ENCODE measurements at places on chromosomes 7 and 10.

GRCh38 chr7:92784935-92785334 is 51.4 kb downstream of the CDK6 start:
- no peak for DNase-seq

- no peak for DNase-seq
Observed at GRCh38 chr7:44814919-44815318, 18.4 kb downstream of the PPIA start.

DNA sequence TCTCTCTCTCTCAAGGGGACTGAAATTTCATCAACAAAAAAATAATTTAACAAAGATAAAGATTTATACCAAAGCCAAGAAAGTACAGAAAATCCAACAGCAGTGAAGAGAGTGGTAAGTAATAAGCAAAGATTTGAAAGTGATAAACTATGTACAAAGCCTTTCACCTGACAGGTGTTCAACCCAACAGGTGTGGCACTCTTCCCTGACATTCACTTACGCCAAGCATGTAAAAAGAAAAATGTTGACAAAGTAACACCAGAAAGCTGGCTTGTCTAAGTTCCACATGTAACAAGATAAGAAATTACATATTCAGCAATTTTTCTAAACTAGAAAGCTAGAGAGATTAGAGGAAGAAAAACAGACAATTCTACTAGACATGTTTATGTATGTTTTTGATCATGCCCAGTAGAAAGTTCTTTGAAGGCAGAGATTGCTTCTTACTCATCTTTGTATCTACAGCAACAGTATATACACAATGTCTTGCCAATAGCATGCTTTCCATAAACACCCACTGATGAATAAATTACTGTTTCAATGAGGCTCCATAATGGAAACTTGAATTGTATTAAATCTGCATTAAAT is 468.5 kb downstream of the PARD3 start:
- no peak for DNase-seq

DNA sequence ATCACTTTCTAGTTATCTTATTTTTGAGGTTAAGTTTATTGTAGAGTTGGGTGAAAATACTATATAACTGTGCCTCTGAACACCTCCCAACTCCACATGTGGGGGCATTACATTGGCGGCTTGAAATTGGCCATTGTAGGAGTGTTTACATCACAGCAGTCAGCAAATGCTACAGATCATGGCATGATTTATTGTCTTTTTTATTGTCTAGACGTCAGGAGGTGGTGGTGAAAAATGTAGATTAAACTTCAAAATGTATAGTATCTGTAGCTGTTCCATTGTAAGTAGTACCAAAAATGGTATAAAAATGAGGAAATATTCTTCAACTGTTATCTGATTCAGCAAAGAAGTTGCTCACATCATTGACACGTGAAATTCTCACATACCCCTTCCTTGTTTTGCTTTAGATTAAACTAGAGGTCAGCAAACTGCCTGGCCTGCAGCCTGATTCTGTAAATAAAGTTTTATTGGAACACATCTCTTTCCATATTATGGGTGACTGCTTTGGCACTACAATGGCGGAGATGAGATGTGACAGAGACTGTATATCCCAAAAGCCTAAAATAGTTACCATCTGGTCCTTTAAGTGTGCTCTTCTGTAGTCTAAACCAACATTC is 35.0 kb downstream of the TAF3 start:
- DNase-seq: no peak

DNA sequence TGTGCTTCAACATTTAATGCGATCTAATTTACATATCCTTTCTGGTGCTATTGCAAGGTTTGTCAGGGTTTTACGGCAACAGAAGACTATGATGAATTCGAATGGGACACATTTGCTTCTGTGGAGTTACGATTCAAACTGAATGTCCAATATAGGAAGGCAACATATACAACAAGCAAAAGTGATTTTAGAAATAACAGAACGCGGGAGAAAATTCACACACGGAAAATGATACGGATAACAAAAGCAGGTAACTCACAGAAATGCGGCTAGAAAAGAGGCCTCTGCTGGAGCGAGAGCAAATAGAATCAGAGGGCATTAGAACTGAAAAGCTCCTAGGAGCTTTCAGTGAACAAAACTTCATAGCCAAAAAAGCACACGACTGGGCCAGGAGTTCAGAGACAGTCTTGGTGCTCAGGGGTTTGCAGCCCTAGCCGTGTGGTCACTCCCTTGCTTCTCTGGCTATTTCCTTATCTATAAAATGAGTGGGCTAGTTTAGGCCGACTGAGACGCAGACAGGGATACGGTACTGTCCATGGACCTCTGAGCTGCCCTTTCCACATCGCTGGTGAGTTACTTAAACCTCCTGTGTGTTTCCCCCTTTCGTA is 557 bp upstream of the TAX1BP1 start:
- no peak for DNase-seq

GRCh38 chr10:119355930-119356329 is 148.6 kb downstream of the GRK5 start:
- no peak for DNase-seq

DNA sequence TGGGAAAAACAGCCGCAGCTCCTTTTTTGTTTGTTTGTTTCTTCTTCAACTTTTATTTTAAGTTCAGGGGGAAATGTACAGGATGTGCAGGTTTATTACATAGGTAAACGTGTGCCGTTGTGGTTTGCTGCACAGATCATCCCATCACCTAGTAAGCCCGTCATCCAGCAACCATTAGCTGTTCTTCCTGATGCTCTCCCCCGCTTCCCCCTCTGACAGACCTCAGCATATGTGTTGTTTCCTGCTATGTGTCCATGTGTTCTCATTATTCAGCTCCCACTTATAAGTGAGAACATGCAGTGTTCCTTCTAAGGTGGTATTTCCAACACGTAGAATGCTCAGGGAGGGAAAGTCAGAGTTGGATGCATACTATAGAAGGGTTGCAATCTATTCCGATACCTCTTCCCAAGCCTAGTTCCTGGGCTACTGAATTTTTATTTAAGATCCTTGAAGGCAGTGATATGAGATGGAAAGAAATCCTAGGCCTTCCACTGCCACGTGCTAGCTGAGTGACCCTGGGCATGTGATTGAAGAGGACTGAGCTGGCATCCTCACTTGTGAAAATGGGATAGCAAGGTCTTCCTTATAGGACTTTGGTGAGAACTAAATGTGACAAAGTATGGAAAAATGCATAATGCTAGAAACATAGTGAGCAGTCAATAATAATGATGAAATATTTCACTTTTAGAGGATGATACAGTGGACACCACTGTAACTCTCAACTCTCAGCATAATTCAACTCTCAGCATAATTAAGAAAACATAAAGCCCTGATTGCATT is 278.5 kb downstream of the REEP3 start:
- DNase-seq: no peak

DNA sequence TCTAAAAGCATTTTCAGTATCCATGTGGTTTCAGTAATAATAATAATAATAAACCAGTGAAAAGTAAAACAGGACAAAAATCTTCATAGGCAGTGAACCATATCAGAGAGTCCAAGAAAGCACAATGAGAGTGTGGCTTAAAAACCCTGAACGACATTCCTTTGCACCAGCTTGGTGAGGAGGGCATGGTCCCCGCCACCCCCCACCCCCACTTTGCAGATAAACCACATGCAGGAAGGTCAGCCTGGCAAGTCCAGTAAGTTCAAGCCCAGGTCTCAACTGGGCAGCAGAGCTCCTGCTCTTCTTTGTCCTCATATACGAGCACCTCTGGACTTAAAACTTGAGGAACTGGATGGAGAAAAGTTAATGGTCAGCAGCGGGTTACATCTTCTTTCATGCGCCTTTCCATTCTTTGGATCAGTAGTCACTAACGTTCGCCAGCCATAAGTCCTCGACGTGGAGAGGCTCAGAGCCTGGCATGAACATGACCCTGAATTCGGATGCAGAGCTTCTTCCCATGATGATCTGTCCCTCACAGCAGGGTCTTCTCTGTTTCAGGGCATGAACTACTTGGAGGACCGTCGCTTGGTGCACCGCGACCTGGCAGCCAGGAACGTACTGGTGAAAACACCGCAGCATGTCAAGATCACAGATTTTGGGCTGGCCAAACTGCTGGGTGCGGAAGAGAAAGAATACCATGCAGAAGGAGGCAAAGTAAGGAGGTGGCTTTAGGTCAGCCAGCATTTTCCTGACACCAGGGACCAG is 172.5 kb downstream of the EGFR start:
- DNase-seq: no peak

GRCh38 chr7:108235451-108236061 is 105.4 kb upstream of the LAMB4 start:
- DNase-seq: no peak

DNA sequence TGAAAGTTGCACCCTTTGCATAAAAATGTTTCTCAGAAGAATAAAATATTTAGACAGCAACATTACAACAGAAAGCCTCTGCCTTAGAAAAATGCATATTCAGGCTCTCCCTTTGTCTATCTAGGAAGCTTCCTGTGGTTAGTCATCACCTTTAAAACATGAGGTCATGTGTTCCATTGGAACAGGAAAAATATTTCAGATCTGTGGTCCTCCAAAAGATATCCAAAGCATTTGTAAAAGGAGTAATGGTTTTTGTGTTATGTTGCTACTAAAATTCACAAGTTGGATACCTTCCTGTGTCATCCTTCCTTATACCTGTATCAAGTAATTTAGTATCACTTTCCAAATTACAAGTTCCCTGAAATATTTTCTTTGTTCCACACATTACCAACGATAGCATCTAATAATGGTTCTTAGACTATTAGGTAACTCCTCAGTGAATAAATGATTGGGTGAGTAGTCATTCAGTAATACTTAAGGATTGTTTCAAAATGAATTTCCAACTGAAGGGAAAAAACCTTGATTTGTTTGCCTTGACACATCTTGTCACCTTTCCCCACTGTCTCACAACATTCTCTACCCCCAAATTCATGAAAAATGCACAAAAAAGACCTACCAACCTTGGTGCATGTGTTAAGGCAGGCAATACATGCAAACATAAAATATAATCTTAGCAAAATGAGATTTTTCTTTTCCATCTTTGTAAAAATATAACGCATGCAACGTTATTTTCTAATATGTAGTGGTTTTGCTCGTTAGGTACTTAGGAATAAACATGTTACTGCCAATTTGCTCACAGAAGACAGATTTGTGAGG is 19.7 kb upstream of the RHOBTB1 start:
- DNase-seq: no peak

DNA sequence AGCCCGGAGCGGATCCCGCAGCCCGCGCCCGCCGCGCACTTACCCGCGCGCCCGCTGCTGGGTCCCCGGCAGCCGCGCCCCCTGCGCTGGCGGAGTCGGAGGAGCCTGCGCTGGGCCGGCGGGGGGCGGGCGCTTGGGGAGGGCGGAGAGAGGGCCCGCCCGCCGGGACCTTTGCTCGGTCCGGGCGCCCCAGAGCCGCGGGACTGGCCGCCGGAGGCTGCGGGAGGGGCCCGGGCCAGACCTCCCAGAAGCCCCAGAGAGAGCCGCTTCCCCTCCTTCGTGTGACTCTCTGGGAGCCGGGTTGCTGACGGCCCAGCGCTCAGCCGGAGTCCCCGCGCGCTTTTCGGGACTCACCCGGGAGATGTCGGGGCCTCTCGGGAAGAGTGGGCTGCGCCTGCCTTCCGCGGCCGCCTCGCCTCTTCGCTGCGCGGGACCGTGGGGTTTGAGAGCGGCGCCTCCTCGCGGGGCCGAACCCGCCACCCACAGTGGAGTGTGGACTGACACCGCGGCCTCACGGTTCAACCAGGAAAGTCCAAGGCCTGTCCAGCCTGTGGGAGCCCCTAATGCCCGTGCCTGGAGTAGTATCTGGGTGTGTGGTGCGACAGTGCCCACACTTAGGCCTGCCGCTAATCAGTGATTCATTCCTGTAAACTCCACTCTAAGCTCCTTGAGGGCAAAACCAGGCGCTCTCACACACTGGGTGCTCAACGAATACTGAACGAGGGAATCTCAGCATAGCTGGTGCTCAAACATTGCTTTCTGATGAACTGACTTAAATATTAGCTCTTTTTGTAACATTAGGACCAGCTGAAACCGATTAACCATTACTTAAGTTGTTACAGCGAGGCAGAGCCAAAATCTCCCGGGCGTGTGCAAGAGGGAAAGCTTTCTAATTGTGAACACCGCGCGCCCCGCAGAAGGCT is at the start of gene GSDME:
GSDME (minus strand) TSS at position 112 of the 923 bp plus-strand sequence. CDS start 7,690 bp downstream, outside the sequence.
- DNase-seq: no peak

- DNase-seq: no peak
Observed at GRCh38 chr7:11951909-11952308, 119.9 kb upstream of the THSD7A start.

GRCh38 chr10:124493214-124493882 is 31.7 kb downstream of the LHPP start:
- peak; percentile 12 for DNase-seq

DNA sequence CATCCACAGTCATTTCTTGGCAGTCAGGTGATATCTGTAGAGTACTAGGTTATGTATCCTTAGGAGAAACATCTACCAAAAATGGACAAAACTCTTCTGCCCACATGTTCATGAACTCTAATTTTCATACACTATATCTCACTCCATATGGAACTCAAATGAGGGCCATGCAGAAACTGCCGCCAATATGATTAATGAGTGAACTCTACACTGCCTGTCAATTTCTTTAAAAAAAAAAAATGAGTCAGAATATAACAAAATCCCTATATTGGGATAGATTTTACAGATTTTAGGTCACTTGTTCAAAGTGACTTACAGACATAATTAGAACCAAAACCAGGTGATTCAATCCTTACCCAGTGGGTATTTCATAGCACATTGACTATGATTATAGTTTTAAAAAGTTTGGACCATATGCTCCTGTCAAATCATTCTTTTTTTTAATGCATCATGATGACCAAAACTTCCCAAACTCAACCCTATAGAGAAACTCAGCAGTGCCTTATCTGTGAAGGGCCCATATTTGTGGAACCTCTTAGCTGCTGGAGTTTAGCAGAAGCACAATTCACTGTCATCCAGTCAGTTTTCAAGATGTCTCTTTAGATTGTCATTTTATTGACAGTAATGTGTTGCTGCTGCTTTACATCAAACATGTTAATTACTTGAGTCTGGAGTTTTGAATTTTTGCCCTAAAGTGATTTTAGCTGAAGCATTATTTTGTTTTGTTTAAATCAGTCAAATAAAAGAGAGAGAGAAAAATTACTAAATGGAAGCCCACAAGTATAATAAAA is 11.1 kb downstream of the LRRN3 start:
- DNase-seq: no peak

DNA sequence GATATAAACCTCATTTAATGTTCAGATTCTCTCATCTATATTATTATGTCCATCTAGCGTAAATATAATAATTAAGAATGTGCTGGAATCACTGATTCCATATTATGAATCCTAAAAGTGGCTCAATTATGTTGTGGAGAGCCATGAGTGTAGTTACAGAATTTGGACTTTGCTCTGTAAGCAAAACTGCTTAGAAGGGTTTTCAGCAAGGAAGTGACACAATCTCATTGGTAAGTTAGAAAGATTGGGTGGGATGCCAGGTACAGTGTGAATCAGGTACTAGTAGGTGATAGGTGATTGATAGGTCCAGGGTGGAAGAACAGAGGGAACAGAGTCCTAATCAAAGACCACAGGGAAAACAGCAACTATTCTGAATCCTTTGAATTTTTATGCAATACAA is 74.9 kb upstream of the ABLIM1 start:
- DNase-seq: no peak

- DNase-seq: no peak
Observed at GRCh38 chr10:124029559-124029958, 63.8 kb downstream of the CHST15 start.
